ENCODE measurements at places on chromosomes 6 and 20. TPM values are rescaled to one million over a fixed set of nuclear protein-coding genes. Genes with fewer than 3 reads are reported as not detected.

The SRF gene
- 32.1 TPM for total RNA-seq

The BTNL2 gene
- total RNA-seq, result not detected

The MOG gene
- not detected for total RNA-seq

The SYTL3 gene
- 0.65 TPM for total RNA-seq

The ZNF318 gene
- total RNA-seq, result 12.9 TPM

The AIF1 gene
- total RNA-seq, result not detected

The MEP1A gene
- total RNA-seq, result not detected

The CYP39A1 gene
- total RNA-seq, result 7.2 TPM

The COQ3 gene
- 7.7 TPM for total RNA-seq

The PLEKHG1 gene
- 16.8 TPM for total RNA-seq

The DACT2 gene
- not detected for total RNA-seq

The TCP11 gene
- not detected for total RNA-seq

The FILIP1 gene
- 0.32 TPM for total RNA-seq

The SLC22A2 gene
- total RNA-seq, result not detected

The EYA2 gene
- not detected for total RNA-seq

The C4A gene
- total RNA-seq, result 16.2 TPM

The CCN2 gene
- 49.4 TPM for total RNA-seq

The EEF1A2 gene
- total RNA-seq, result 9.9 TPM

The TRIM31 gene
- total RNA-seq, result not detected

The RAB22A gene
- 18.4 TPM for total RNA-seq

The PDYN gene
- total RNA-seq, result not detected

The EGFL8 gene
- total RNA-seq, result 3.1 TPM

The MAS1 gene
- total RNA-seq, result not detected

The ADGB gene
- not detected for total RNA-seq

The ANKEF1 gene
- 5.6 TPM for total RNA-seq

The PDE7B gene
- total RNA-seq, result 1.4 TPM

The TCF15 gene
- total RNA-seq, result not detected

The CAGE1 gene
- total RNA-seq, result 0.47 TPM

The TSBP1 gene
- not detected for total RNA-seq

The CRIP3 gene
- total RNA-seq, result not detected

The FOXO3 gene
- total RNA-seq, result 53.0 TPM

The LY6G6C gene
- not detected for total RNA-seq

The KATNA1 gene
- 23.2 TPM for total RNA-seq

The IL17F gene
- not detected for total RNA-seq

The BANF2 gene
- not detected for total RNA-seq

The ZHX3 gene
- total RNA-seq, result 34.1 TPM

The ACSS1 gene
- 0.83 TPM for total RNA-seq

The SCUBE3 gene
- not detected for total RNA-seq

The EFCAB8 gene
- total RNA-seq, result not detected

The PIGT gene
- total RNA-seq, result 79.4 TPM

The ABCC10 gene
- 25.9 TPM for total RNA-seq

The KCNK16 gene
- total RNA-seq, result not detected

The EPPIN gene
- not detected for total RNA-seq

The MRPS18B gene
- 127 TPM for total RNA-seq

The CDSN gene
- 0.16 TPM for total RNA-seq

The CSNK2B gene
- 197 TPM for total RNA-seq

The POU5F1 gene
- total RNA-seq, result 2.0 TPM

Data from MCF 10A (cell line).